ENCODE measurements at places on chromosomes 3 and 15. TPM values are rescaled to one million over a fixed set of nuclear protein-coding genes. Genes with fewer than 3 reads are reported as not detected.

GRCh38 chr3:27451251-27451650 is 32.9 kb downstream of the SLC4A7 start:
- peaks cover 14% of the 10 kb centered on the region for H3K4me1 ChIP-seq
- H3K27ac ChIP-seq, result no peak overlapping the region
- DNase-seq, result peak; percentile 63
- no peak overlapping the region for H3K4me3 ChIP-seq
- H3K27me3 ChIP-seq, result no peaks in the 10 kb centered on the region
- peaks cover 11% of the 10 kb centered on the region for H3K36me3 ChIP-seq

- no peak for DNase-seq
- H3K36me3 ChIP-seq, result no peaks in the 10 kb centered on the region
- H3K27me3 ChIP-seq, result peaks cover 3% of the 10 kb centered on the region
- no peaks in the 10 kb centered on the region for H3K4me1 ChIP-seq
Measured at GRCh38 chr15:31128919-31129768, 27.6 kb upstream of the TRPM1 start.

GRCh38 chr3:58698246-58698645 is 31.7 kb upstream of the FAM3D start:
- no peaks in the 10 kb centered on the region for H3K27me3 ChIP-seq
- no peaks in the 10 kb centered on the region for H3K36me3 ChIP-seq
- no peak overlapping the region for H3K4me3 ChIP-seq
- H3K4me1 ChIP-seq, result no peaks in the 10 kb centered on the region
- no peak overlapping the region for H3K27ac ChIP-seq

GRCh38 chr3:133487204-133487603 is 86.3 kb upstream of the CDV3 start:
- no peak overlapping the region for H3K27ac ChIP-seq
- H3K4me1 ChIP-seq, result peaks cover 3% of the 10 kb centered on the region
- DNase-seq, result no peak

Gene IL5RA
- not detected for total RNA-seq

Measured in astrocyte (in vitro differentiated cells and primary cell).